CMK (cell line): ENCODE measurements at places on chromosomes 3 and 15.

- DNase-seq: no peak
Measured at GRCh38 chr3:158906749-158907148, 104.9 kb downstream of the MFSD1 start.

- DNase-seq: no peak
Measured at GRCh38 chr3:5198313-5198677, 10.8 kb downstream of the EDEM1 start.

DNA sequence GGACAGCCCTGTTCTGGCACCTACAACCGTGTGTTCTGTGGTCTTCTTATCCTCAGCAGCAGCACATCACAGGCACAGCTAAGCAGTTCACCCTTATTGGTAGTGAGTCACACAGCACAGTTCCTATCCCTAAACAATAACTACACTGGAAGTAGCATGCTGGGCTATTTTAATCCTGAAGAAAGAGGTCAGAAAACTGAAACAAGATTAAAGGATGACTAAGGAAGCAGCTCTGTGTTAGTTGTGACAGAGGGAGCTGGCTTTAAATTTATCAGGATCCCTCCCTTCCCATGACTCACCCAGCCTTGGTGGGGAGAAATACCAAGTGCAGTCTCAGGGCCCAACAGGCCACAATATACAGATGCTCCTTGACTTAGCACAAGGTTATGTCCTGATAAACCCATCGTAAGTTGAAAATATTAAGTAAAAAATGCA lies 144.3 kb downstream of the ERC2 start:
- DNase-seq: no peak

GRCh38 chr3:197169028-197169427 lies 129.4 kb downstream of the DLG1 start:
- DNase-seq: no peak

GRCh38 chr3:179703816-179704215 lies 51.0 kb downstream of the USP13 start:
- DNase-seq: no peak

- no peak for DNase-seq
Measured at GRCh38 chr15:31866248-31866647, 164.1 kb upstream of the CHRNA7 start.

DNA sequence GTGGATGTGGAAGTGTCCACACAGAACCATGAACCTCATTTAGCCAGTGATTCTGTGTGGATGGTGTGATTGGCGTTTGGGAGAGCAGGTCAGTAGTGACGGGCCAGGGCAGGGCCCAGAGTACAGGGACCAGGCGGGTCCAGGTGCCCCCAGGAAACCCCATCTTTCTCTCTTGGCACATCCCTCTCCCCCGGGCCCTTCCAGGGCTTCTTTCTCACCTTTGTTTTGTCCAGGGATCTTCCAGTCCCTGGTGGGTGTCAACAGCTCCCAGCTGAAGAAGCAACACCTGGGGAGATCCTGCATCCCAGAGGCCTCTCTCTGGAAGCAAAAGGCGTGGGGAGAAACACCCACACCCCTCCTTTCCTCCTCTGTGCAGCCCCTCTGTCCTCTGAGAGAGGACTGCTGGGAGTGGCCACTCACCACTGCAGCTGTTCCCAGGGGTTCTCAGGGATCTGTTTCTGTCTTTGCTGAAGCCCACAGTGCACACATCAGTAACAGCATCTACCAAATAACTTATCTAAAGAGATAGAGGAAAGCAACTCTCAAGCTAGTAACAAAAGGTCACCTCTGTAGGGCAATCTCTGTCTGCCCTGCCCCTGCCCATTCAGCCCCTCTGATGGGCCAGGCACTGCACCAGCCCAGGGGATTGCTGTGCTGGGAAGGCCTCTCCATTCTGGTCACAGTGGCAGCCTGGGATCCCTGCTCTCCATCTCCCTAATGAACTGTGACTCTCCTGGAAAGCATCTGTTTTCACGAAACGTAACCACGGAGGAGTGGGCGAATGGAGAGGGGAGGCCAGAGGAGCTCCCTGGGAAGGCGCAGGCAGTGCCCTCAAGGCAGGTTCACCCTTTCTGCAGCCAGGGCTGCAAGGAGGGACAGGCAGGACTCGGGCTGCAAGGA lies 98.3 kb upstream of the ALDH1A3 start:
- DNase-seq: no peak

DNA sequence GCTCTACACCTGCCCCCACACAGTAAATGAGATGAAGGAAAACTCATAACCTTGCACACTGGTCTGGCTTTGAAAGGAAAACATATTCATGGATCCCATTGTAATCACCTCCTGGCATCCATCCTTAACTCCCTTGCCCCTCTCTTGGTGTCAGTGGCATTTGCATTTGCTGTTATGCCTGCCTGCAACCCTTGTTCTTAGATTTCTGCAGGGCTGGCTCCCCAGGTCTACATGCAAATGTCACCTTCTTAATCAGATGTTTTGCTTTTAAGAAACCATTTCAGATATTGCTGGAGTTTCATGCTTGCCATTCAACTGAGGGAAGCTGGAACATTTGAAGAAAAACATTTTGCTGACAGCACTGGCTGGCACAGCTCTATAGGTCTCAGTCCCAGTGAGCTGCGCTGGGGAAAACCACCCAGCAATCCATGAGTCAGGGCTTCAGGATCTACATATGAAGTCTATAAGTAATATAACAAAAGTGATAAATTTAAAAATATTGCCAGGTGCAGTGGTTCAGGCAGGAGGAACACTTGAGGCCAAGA lies 19.1 kb downstream of the LRRC2 start:
- DNase-seq: no peak

- DNase-seq: no peak
Measured at GRCh38 chr3:12729051-12729651, 29.9 kb downstream of the TMEM40 start.

DNA sequence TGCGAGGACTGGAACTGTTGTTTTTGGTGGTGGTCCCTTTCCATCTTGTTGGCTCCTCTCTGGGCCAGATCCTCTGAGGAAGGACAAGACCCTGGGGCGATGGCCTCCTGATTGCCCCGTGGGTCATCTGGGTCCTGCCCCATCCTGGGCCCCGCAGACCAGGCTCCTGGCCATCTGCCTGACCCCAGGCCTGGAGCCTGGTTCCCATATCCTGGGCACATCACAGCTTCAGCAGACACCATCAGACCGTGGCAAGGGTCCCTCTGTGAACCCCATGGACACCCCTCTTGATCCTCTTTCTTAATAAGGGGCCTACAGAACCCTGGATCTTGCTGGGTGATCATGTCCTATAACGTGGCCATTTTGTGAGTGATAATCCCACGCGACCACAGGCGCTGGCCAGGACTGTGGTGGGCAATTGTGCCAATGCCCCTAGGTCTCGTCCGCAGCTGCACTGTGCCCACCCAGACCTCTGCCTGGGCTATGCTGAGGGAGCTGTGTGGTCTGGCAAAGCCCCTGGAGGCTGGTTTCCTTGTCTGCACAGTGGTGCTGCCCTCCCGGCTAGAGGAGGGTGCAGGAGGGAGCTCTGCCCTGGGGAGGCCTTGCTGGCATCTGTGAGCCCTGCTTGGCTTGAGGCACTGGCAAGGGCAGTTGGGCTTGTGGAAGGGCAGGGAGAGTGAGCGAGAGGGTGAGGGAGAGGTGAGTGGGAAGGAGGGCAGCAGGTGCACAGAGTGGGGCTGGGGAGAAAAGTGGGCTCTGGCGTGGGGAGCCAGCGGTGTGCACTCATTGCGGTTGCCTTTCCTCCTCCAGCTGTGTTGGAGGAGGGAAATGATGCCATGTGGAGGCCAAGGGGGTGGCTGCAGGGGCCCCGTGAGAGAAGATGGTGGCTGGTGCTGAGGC lies 53.1 kb upstream of the PRR23E start:
- no peak for DNase-seq

DNA sequence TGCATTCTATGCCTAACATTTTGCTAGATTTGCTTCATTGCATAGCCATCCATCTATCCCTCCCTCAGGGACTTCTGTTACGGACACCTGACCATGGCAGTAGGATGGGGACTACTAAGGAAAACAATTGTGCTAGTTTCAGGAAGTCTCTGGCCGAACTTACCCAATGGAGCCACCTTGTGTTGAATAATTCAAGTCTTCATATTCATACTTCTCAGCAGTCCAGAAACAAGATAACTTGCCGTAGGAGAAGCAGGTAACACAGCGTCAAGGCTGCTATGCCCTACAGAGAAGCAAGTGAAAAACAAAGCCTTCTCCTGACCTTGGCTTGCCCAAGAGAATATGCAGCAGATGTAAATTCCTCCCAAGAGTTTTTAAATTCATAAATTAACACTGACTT lies 685.3 kb downstream of the GRM7 start:
- DNase-seq: no peak

DNA sequence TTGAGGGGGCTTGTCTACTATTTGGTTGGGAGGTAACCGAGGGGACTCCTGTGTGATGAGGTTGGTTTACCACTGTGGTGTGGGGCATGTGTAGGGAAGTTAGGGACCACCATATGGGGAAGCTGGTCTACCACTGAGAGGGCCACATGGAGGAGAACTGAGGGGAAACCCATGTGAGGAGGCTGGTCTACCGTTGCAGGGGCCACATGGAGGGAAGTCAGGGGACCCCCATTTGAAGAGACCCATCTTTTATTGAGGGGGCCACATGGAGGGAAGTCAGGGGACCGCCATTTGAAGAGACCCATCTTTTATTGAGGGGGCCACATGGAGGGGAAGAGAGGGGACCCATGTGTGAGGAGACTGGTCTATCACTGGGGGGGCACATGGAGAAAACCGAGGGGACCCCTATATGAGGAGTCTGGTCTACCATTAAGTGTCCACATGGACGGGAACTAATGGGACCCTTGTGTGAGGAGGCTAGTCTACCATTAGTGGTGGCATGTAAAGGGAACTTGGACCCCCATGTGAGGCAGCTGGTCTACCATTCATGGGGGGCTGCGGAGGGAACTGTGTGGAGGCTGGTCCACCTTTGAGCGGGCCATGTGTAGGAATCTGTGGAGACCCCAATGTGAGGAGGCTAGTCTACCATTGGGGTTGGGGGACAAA lies 165.5 kb downstream of the FBLN2 start:
- DNase-seq: no peak

DNA sequence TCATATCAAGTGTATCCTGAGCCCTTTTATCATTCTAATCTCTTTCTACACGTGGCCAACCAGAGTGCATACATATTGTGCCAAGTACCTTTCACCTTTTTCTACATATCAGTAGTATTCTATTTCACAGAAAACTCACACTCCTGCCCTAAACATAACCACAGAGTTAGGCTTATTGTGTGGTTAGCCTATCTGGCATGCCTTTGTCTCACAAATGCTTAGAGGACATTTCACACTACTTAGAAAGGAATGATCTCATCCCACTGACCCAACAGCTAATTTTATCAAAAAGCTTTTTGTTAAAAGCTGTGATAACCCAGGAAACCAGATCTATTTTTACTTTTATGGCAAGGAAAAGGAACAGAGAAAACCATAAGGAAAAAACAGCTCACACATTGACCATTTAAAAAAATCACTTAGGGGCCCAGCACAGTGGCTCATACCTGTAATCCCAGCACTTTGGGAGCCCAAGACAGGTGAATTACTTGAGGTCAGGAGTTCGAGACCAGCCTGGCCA lies 17.8 kb upstream of the MAP4 start:
- DNase-seq: no peak

DNA sequence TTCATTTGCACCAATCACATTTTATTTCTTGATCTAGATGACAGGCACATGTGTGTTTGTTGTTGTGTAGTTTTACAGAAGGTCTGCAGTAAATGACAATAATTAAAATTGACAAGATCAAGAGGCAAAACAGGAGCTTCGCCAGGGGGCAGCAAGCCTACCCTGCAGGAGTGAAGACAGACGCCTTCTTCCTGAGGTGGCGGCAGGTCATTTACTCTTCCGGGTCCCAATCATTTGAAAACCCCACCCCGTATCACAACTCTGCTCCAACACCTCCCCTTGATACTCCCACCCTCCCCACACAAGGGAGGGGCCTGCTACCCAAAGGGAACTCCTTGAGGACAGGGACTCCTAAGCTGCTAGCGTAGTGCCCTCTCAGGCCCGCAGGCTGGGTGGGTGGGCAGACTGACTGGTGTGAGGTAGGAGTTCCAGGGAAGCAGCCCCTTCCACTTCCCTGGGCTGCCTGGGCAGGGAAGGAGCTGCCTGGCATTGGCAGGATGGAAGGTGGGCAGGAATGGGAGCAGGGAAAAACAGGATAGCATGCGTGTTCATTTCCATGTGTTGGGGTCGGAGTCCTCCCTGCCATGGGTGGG lies 13.1 kb downstream of the CHDH start:
- no peak for DNase-seq

DNA sequence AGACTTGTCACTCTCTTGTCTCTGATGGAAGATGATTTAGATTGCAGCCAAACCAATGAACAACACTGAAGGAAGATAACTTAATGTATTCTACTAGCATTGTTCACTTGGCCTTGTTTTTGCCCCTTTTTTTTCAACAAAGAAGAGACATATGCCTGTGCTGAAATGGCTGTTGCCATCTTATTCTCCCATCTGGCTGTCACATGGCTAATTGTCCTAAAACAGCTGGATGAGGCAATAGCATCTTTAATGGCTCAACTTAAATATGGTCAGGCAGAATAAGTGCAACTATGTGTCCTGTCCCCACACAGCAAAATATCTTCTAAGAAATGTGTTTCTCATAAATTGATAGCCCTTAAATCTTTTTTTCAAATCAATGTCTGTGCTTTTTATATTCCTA lies 576.9 kb downstream of the TUSC7 start:
- no peak for DNase-seq

- DNase-seq: no peak
Measured at GRCh38 chr3:49869525-49870126, at the start of gene CAMKV. CAMKV (minus strand) TSS chr3:49869906; CDS start chr3:49862388, 7,518 bp downstream.
